ENCODE measurements at places on chromosomes 7 and 10.

- no peak for DNase-seq
Observed at GRCh38 chr7:128767475-128768110, 8.0 kb downstream of the OPN1SW start.

- peak; percentile 71 for DNase-seq
Observed at GRCh38 chr7:73602721-73603651, 21.3 kb downstream of the MLXIPL start.

DNA sequence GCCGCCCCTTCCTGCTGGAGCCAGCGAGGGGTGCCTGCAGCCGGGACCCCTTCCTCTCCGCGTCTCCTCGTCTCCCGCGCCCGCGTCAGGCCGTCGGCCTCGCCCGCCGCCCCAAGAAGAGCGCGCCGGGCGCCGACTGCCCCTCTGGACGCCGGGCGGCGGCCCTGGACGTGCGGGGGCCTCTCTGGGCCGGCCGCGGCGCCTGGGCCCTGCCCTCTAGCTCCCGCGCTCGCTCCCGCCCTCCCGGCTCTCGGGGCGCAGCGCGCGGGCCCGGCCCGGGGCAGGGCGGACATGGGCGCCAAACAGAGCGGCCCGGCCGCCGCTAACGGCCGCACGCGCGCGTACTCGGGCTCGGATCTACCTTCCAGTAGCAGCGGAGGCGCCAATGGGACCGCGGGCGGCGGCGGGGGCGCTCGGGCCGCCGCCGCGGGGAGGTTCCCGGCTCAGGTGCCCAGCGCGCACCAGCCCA is 704 bp downstream of the ZNRF2 start:
- peak; percentile 51 for DNase-seq

GRCh38 chr7:155562106-155562505 is 15.7 kb upstream of the CNPY1 start:
- DNase-seq: no peak

DNA sequence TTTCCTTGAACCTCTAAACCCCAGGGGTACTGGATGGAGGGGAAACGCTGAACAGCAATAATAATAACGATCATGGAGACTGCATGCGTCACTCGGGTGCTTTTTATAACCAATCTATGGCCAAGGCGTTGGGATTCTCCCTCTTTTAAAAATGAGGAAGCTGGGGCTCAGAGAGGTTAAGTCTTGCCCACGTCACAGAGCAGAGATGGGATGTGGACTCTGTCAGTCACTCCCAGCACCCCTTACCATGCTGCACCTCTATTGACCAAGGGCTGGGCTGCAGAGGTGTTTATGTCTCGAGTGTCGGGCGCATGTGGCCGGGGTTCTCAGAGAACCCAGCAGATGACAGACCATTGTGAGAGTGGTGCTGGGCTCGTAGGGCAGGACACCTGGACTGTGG is 129.9 kb downstream of the CDH23 start:
- DNase-seq: no peak

DNA sequence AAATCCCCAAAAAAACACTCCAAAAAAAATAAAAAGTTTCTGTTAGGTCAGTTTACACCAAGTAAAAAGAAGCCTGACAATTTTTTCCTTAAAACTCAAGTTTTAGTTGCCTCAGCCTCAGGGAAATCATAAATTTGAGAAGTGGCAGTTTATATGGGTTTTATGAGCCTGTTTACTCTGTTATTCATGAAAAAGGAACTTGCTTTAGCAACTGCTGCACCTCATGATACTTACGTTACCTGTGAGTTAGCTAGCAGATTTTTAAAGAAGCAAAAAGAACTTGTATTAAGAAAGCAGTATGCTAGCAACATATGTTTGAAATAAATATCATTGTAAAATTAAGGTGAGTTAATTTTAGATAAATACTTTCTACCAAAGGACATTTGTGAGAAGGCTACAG is 1264.5 kb upstream of the PHF14 start:
- DNase-seq: no peak

DNA sequence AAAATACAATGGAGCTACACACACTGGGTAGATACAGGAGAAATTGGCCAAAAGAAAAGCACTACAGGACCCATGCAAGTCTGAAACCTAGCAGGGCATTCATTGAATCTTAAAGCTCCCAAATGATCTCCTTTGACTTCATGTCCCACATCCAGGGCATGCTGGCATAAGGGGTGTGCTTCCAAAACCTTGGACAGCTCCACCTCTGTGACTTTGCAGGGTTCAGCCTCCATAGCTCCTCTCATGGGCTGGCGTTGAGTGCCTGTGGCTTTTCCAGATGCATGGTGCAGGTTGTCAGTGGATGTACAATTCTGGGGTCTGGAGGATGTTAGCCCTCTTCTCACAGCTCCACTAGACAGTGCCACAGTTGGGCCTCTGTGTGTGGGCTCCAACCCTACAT is 626.3 kb upstream of the POT1 start:
- no peak for DNase-seq

- no peak for DNase-seq
Observed at GRCh38 chr10:112526906-112527305, 79.9 kb downstream of the VTI1A start.

GRCh38 chr7:25025218-25025671 is 45.3 kb upstream of the OSBPL3 start:
- DNase-seq: peak; percentile 87

- no peak for DNase-seq
Observed at GRCh38 chr7:158276414-158277218, 311.0 kb downstream of the PTPRN2 start.

DNA sequence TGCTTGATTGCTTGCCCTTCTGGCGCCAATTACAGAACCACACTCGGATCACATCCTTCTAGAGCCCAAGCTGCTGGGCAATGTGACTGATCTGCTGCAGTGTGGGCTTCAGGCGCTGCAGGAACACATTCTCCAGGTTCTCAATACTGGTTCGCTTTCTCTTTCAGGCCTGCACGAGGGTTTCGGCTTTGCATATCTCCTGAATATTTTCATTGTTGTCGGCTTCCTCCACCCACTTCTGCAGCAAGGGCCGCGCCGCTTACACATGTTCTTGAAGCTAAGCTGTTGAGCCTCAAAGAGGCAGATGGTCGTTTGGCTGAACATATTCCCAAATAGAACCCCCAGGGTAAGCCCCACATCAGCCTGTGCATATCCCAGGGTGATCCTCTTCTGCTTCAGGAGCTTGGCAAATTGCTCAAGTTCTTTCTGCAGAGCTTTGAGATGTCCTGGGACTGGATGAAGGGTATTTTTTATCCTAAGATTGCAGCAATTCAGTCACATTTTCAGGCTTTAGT is 64.6 kb downstream of the HERC4 start:
- no peak for DNase-seq

DNA sequence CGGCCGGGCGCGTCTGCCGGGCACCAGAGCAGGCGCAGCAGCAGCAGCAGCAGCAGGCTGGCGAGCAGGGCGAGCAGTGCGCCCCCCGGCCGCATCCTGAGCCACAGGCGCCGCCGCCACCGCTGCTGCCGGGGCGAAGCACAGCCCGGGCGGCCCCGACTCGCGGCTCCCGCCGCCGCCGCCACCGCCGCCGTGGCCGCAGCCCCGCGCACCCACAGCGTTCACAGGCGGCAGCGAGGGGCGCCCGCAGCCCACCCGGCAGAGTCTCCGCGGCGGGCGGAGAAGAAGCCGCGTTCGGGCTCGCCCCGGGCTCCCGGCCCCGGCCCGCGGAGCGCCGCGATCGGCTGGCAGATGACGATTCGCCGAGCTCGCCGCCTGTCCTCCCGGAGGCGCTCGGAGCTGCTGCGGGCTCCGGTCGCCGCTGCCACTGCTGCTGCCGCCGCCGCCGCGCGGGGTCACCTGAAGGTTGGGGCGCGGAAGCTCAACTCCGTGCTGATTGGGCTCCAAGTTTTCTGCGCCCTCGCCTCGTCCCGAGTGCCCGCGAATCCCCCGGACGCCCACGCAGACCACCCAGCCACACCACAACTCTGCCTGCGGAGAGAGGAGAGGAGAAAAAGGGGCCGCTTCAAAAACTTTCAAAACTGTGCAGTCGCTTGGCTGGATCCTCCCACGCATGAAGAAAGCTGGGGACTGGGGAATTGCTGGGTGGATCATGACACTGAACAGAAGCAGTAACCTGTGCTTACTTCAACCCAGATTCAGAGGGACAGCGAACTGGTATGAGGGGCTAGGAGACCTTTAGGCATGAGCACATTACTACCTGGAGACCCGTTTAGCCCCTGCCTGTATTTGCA is at the start of gene ST8SIA6:
Gene ST8SIA6, minus strand, starts transcription at position 435 of the 854 bp plus-strand sequence. Its CDS starts 340 bp downstream, at position 95.
- DNase-seq: peak; percentile 46

DNA sequence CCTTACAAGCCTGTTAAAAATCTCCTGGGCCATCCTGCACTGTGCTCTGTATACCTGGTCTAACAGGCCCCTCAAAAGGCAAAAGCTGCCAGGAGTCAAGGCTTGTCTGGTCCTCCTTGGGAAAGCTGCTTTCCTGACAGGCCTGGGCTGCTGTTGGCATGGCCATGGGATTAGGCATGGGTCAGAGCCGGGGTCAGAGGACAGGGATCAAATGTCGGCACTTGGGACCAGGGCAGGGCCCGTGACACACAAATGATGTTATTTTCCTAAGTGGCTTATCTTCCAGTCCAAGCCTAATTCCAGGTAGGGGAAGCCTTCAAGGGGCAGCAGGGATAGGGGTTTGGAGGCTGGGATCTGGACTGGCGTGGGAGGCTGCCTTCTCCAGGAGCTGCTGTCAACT is 191.5 kb upstream of the GPR26 start:
- DNase-seq: no peak

DNA sequence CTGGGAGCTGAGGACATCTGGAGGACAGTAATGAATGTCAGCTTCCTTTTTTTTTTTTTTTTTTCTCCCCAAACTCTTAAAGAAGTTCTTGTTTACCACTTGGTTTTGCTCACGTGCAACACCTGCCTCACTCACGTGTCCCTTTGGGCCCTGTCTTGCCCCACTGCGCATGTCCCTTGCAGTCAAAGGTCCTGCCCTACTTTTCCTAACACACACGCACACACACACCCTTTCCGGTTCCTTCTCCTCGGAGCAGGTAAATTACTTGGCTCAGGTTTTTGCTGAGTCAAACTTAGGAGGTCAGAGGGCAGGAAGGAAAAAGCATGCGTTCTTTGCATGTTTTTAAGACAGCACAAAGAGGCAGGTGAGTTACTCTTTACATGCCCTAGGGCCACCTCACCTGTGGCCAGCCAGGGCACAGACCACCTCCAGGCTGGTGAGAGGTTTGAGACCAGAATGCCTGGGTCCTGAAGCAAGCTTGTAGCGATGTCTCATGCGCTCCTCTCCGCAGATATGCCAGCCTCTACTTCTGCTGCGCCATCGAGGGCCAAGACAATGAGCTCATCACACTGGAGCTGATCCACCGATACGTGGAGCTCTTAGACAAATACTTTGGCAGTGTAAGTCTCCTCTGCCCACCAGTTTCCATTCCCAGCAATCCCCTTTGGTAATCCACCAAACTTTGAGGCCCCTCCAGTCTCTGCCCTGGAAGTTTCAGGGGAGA is 2.8 kb downstream of the AP1S1 start:
- no peak for DNase-seq

DNA sequence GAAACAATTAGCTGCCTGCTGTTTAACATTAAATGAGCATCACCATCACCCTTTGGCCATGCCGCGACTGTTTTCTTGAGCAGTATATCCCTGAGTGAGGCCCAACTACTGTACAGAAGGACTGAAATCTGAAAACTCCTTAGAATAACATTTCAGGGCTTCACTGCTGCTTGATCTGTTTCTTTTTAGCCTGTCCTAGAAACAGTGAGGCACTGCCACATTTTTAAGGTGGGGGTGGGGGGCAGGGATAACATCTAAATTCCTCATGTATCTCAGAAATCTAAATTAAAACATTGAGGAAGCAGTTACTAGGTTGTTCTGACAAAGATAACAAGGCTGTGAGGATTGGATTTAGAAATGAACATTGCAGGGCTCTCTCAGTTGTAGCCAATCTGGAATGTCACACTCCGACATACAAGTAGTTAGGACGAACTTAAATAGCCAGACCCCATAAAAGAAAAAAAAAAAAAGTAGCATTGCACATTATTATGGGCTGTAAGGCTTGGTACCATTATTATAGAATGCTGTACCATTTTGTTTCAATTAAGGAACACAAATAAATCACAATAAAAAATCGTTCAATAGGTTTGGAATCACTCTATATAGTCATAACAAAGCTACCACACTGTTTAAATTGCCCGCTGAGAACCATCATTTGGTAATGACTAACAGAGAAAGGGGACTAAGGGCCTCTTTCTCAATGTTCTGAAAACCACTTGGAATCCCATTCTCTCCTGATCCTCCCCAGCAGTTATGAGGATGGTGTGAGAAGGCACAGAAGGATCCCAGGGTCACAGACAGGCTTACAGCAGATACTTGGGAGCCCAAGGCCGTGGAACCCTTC is 256.1 kb downstream of the INHBA start:
- DNase-seq: no peak

DNA sequence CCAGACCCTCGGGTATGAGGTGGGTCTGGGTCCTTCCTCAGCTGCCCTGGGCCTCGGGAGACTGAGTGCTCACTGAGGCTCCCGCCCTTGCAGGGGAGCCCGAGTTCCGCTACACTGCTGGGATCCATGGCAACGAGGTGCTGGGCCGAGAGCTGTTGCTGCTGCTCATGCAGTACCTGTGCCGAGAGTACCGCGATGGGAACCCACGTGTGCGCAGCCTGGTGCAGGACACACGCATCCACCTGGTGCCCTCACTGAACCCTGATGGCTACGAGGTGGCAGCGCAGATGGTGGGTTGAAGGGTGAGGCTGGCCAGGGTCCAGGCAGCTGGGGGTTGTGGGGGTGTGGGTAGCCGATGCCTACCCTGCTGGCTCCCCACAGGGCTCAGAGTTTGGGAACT is 7.6 kb downstream of the AEBP1 start:
- no peak for DNase-seq

DNA sequence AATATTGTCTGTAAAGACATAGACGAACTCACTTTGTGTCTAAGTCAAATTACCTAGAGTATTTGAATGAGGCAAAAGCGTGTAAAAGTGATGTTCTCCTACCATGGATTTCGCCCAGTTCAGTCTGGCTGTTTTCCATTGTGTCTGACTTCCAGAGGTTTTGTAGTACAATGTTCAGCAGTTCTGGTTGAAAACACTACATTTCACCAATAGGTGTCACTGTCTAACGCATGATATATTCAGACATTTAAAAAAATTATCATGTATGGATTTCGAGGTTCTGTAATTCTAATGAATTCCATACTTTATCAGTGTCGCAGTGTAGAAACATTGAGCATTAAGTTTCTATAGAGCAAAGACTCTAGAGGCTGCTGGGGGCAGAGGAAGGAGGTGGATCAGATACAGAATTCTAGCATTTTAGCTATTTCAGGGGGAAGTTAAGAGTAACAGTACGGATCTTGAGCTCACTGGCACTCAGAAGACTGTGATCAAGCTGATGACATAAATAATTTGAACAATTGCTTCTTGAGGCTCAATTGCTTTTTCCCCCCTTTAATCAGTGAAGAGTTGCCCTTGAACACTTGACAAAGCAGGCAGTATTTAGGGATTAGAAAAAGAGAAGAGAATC is 196.9 kb upstream of the RHOBTB1 start:
- DNase-seq: peak; percentile 45

DNA sequence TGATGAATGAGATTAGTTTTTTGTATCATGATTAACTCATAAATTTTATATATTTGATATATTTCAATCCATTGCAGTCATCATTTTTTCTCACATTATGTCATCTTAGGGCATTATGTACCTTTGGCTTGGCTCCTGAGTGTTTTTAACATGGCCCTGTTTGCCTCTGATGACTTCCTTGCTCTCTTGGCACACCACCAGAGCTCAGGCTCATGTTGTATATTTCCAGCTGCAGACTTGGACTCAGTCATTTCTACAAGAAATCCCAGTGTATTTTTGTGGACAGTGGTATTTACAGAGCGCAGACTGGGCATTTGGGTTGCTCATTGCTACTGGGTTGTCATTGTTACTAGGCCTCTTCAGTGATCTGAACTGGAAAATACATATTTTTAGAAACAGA is 188.5 kb downstream of the ADRA2A start:
- DNase-seq: no peak
